ENCODE measurements at places on chromosomes 7 and 10.

GRCh38 chr10:10598297-10598696, 419.4 kb upstream of the CELF2 start:
- DNase-seq, result no peak

- no peak for DNase-seq
These were observed 81.7 kb downstream of the CD36 start for GRCh38 chr7:80720146-80720545.

- DNase-seq, result no peak
These were observed 89.2 kb upstream of the MKLN1 start for GRCh38 chr7:131238347-131238931.

GRCh38 chr7:155467846-155468784, 10.2 kb downstream of the EN2 start:
- DNase-seq, result no peak

DNA sequence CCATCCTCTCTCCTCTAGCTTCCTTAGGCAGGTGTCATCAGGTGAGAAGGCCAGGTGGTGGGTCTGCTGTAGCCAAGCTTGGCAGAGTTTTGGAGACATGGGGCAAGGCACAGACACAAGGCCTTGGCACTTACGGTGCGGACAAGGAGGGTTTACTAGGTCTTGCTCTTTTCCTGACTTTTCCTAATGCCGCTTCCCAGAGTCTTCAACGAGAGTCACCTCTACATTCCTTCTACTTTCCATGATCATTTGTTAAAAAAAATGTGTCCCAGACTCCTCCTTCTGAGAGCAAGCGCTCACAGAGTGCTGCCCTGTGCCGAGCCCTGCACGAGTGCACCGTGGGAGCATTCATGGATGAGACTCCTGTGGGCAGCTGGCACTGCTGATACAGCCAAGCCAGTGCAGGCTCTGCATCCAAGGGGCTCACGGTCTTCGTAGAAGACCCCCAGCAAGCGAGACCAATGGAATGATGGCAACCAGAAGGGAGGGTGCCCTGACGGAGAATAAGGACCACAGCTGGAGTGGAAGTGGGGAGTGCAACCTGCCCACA, 243.0 kb upstream of the MKI67 start:
- DNase-seq, result no peak

- no peak for DNase-seq
These were observed 101.9 kb downstream of the PODXL start for GRCh38 chr7:131454498-131454897.

GRCh38 chr10:7773845-7774801, 13.7 kb downstream of the KIN start:
- DNase-seq, result no peak

DNA sequence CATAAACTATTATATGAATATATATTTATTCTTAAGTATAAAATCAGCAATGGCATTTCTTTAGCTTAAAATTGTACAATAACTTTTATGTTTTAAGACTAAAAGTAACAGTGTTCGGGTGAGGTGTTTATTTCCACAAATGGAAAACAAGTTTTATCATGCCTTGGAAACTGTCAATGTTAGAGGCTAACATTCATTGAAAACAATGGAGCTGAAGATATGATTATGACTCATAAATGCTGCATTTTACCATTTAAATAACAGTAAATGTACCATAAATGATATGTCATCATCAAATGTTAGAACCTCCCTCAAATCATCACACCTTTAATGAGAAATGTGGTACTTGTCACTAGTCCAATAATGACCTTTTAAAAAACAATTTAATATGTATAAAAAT, 897.3 kb downstream of the PCDH15 start:
- DNase-seq, result no peak

DNA sequence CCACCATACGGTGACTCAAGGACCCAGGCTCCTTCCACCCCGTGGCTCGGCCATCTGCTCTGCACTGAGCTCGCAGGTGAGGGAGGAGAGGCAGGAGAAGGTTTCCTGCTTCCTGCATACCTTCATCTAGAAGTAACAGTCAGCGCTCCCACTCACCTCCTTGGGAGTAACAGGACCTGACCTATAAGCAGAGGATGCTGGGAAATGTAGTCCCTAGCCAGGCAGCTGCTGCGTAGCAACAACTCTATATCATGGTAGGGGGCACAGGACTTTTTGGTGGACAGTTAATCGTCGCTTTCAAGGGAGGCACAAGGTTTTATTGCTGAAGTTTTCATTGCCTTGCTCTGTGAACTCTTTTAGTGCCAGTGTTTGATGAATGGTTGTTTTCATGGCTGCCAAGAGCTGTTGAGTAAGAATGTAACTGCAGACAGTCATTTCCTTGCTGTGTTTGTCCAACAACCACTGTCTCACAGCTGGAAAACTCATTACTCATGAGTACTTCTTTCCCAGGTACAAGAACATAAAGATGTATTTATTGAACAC, 10.2 kb upstream of the ZFYVE27 start:
- DNase-seq, result no peak

- no peak for DNase-seq
These were observed 98.5 kb upstream of the KDM7A start for GRCh38 chr7:140275069-140275965.

GRCh38 chr10:11157292-11158076, 139.8 kb downstream of the CELF2 start:
- DNase-seq, result no peak

GRCh38 chr10:113610631-113611601, 52.9 kb downstream of the NRAP start:
- DNase-seq, result no peak

GRCh38 chr7:140773104-140773503, 76.6 kb downstream of the NDUFB2 start:
- no peak for DNase-seq

DNA sequence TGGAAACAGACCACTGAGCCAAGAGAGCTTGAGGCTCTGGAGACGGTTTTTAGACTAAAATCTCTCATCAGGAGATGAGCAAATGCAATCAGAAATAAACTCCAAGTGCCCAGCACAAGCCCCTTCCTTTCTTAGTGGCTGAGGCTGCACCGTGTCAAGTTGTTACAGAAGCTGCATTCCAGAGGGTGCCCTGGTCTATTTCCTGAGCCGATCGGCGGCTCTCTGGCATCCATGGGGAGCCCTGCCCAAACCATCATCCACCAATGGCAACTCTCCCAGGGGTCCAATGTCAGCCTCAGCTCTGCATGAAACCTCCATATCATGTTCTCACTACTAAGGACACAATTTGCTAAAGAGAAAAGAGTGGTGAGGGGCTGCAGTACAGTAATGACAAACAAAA, 89.6 kb downstream of the SVIL start:
- no peak for DNase-seq

DNA sequence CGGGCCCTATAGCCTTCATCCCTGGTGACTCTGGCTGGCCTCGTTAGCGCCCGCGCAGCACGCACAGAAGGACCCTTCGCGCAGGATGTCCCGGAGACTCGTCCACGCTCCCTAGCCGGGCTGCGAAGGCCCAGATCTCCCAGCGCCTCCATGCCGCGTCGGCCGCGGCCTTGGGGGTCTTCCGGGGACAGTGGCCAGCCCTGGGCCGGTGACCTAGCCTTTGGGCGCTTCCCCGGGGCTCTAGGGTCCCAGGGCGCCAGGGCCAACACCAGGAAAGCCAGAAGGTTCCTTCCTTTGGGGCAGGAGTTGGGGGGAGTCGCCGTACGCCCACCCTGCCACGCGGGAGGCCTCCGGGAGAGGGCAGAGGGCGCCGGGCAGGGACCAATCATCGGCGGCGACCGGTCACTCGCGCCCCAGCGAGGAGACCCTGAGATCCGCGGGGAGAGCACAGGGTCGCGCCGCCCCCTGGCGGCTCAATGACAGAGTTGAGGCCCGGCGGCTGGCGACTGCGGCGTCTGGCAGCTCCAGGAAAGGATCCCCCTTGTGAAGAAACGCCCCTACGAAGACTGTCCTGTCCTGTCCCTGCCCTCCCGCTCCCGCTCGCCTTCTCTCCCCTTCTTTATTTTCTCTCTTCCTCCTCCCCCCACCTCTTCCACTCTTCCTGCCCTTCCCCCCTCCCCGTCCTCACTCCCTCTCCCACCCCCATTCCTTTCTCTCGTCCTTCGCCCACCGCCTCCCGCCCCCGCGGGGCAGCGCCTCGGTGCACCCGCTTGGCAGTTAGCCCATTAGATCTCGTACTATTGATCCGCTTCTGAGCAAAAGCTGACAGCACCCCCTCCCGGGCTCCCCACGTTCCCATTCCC, 62.3 kb upstream of the LBX1 start:
- peak; percentile 17 for DNase-seq

DNA sequence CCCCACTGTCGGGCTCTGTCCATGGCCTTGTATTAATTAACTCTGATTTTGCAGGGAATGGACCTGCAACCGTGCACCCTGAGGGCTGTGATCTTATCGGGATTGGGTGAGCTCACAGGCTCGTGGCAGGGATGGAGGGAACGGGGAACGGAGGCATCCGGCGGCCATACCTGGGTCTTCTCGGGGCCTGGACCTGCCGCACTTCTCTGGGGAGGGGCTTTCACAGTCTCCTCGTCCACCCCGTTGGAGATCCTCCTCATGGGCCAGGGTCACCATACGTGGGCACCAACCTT, 57.5 kb upstream of the SHH start:
- no peak for DNase-seq

GRCh38 chr7:95213809-95214492, 110.4 kb downstream of the PON1 start:
- no peak for DNase-seq

Measured in stimulated activated CD4-positive, alpha-beta T cell treated with anti-CD3 and anti-CD28 coated beads, TNF-alpha, amount 100 ng/mL, for 4 hours (primary cell).